Activated CD8-positive, alpha-beta memory T cell treated with anti-CD3 and anti-CD28 coated beads for 24 hours (primary cell): ENCODE measurements at places on chromosomes 7 and 10.

DNA sequence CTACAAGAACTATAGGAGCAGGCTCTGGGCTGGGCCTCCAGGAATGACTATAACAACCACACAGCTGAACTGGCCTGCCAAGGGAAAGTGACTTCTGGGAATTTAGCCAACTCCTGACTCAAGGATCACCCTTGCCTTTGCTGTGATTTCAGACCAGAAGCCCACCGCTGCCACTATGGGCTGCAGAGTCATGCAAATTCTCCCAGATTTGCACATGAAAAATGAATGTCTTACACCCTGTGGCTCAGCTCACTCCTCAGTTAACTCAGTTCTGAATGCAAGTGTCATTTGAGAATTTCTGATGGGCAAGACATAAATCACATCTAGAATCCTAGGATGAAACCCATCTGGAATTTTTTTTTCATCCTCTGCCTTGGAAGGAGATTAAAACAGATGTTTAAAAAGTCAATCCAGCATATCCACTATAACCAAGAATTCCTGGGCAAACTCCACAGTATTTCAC is 186.5 kb upstream of the BET1 start:
- no peak for DNase-seq

DNA sequence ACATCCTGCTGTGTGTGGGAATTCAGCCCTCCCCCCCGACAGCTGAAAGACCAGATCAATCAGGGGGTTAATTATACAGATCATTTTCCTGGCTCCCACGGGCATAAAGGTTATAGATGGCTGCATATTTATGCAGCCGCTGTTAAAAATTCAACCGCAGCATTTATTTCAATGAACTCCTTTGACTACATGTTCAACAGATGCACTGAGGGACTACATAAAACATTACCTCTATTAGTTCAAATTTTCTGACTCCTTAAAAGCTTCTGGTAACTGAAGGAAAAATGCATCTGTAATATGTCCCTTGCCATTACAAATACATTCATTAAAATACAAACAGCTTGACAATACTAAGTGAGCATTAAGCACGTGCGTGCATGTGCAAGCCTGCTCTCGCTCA is 49.7 kb upstream of the YAE1 start:
- no peak for DNase-seq

DNA sequence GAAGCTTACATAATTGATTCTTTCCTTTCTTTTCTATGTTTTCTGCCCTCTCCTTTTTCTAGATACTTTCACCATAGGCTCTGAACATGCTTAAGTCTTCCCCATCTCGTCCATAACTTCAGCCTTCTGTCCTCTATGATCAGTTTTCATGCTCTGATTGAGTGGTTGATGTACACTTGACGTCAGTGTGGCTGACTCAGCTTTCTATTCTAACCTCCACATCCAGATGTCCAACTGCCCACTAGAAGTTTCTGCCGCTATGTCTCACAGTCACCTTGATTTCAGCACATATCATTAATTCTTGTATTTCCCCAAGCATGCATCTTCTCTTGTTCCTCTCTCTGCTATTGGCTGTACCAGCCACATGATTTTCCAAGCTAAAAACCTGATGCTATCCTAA is 15.0 kb downstream of the CDK14 start:
- no peak for DNase-seq

GRCh38 chr7:134702366-134703240 is 56.0 kb downstream of the BPGM start:
- DNase-seq, result no peak

DNA sequence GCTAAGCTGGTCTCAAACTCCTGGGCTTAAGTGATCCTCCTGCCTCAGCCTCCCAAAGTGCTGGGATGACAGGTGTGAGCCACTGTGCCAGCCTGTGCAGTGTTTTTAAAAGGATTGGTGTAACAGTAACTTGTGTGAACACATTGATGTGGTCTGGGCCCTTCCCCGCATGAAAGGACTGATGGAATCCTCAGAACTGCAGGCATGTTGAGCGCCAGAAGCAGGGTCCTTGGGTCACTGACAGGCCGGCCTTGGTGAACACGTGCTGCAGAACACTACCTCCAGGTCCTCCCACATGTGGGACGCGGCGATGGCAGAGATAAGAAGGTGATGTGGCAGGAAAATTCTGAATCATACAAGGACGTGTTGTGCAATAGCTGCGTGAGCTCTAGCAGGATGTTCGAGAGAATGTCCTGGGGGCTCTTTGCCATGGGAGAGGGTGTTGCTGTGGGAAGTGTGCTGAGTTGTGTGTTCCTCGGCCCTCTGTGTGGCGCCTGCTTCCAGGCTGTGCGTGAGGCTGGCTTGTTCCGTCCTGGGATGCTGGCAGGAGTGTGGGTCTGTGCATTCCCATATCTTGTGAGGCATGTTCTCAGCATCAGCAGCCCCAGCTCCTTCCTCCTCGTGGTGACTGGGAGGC is 68.2 kb downstream of the DNAJB6 start:
- no peak for DNase-seq

DNA sequence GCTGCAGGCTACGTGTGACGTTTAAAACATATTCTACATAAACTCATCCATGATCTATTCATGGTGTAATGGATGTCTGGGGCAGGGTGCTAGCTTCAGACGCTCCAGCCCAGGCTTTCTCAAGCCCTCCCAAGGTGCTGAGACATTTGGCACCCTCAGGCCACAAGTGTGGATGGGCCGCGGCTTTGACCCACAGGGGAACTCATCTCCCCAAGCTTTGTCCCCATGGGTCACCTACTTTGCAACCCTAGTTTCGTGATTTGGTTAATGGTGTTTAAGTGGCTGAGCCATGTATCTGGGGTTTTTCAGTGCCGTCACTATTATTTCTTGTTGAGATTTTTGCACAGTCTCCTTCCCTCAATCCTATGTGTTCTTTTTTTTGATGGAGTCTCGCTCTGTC is 66.0 kb downstream of the GRK5 start:
- DNase-seq, result no peak
